ENCODE measurements at places on chromosomes 12 and 14. TPM values are rescaled to one million over a fixed set of nuclear protein-coding genes. Genes with fewer than 3 reads are reported as not detected.

DNA sequence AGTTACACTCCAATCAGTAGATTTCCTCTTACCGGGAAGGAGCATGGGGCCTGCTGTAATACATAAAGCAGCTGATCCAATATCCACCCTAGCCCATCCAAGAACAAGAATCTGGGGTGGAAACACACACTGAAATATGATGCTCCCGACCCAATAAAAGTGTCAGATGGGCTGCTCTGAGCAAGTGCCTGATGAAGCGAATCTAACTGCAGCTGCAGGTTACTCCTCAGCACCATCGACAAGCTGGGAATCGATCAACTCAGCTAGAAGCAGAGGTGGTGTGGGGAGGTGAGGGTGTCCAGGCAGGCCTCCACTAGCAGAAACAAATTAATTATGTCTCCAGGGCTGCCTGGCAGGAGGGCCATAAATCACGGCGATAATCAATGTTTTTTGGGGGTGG lies 64.0 kb upstream of the WSCD2 start:
- no peak overlapping the region for H3K27ac ChIP-seq
- H3K27me3 ChIP-seq, result no peaks in the 10 kb centered on the region
- H3K4me1 ChIP-seq, result no peaks in the 10 kb centered on the region
- no peak for DNase-seq

JKAMP gene
- 30.3 TPM for total RNA-seq

DNA sequence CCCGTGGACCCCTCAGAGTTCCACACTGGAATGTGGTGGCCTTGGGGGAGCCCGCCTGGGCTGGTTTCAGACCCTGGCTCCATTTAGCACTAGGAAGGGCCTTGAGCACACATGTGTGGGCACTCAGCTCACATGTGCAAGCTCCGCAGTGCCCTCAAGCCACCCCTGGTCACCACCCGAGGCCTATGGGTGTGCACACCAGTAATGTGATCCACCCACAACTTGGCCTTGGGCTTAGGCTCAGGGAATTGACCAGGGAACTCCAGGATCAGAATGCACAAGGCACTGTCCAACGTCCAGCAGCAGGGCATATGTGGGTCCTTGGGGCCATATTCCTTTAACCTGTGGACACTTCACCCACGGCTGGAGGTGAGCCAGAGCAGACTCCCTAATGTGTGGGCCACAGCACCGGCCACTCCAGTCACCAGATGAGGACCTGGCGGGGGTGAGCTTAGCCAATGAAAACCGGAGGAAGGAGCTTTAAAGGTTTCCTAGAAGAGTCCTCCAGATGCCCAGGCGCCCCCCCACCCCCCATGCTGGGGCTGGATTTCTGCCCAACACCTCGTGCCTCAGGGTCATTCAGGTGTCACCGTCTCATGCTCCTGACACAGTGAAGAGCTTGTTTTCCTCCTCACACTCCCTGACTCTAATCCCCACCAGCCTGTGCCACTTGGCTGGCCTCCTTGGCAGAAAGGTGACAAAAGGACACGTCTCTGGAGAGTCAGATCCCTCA lies 209.2 kb downstream of the ZFP36L1 start:
- H3K4me3 ChIP-seq, result no peak overlapping the region
- no peak overlapping the region for H3K27ac ChIP-seq
- no peaks in the 10 kb centered on the region for H3K27me3 ChIP-seq
- no peaks in the 10 kb centered on the region for H3K36me3 ChIP-seq
- H3K4me1 ChIP-seq, result no peaks in the 10 kb centered on the region

TBC1D30 gene
- total RNA-seq, result 0.29 TPM

HHIPL1 gene
- total RNA-seq, result not detected

DNA sequence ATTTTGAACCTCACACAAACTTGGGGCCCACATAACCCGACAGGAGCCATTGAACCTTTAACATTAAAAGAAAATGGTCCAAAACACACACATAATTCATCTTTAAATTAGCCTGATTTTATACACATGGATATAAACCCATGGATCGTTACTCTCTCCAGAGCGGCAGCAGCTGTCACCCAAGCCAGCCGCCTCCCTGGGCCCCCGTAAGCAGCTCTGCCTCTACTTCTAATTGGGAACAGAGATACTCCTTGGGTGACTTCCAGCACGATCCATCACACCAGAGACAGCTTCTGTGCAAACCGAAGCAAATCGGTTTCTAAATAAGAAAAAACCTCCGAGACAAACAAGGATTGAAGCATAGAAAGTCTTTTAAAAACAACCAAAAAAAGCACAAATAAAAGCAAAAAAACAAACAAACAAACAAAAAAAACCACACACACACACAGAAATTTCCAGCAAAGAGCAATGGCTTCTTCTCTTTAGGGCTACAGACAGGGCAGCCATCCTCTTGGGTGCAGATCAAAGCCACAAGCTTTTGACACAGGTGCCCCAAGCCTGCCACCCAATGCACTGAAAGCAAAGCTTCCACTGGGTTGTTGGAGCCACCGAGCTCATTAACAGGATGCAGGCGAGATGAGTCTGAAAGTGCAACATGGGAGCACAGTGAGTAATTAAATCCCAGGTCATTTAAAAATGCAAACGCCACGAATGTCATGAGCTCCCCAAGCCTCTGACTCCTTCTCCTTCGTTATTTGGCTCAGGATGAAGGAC lies 156.9 kb downstream of the DPF3 start:
- H3K27ac ChIP-seq, result no peak overlapping the region
- H3K27me3 ChIP-seq, result no peaks in the 10 kb centered on the region
- no peak overlapping the region for H3K4me3 ChIP-seq
- no peaks in the 10 kb centered on the region for H3K36me3 ChIP-seq
- H3K4me1 ChIP-seq, result no peaks in the 10 kb centered on the region

GRCh38 chr14:68094752-68095151 lies 275.2 kb downstream of the RAD51B start:
- no peak for DNase-seq
- H3K4me1 ChIP-seq, result no peaks in the 10 kb centered on the region
- H3K36me3 ChIP-seq, result no peaks in the 10 kb centered on the region

PTCSC3 gene
- total RNA-seq, result not detected

CPSF6 gene
- 108 TPM for total RNA-seq

DNA sequence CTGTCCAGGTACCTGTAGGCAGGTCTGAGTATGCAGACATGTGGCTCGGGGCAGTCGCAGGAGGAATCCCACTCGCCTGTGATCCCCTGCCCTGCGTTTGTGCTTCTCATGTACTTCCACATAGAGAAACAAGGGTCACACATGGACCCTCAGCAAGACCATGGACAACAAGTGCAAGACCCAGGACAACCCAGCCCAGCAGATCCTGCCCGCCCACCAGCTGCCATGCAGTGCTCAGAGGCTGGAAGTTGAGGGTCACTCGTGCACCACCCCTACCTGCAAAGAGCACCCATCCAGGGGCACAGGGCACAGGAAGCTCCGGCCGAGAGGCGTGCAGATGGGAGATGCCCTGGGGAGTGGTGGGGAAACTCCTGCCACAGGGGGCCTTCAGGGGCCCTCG lies 67.5 kb upstream of the C14orf180 start:
- no peak for DNase-seq
- H3K27ac ChIP-seq, result no peak overlapping the region
- H3K36me3 ChIP-seq, result no peaks in the 10 kb centered on the region
- H3K4me3 ChIP-seq, result no peak overlapping the region
- no peaks in the 10 kb centered on the region for H3K27me3 ChIP-seq

- H3K4me1 ChIP-seq, result peaks cover 14% of the 10 kb centered on the region
- DNase-seq, result no peak
- H3K27me3 ChIP-seq, result peaks cover 27% of the 10 kb centered on the region
- H3K36me3 ChIP-seq, result no peaks in the 10 kb centered on the region
Observed at GRCh38 chr12:108131657-108132126, 2.6 kb downstream of the WSCD2 start.

IAPP gene
- total RNA-seq, result not detected

GRCh38 chr12:76881142-76881541 lies 2.3 kb upstream of the CSRP2 start:
- no peak overlapping the region for H3K27ac ChIP-seq
- no peak for DNase-seq
- H3K4me3 ChIP-seq, result no peak overlapping the region
- H3K4me1 ChIP-seq, result peaks cover 15% of the 10 kb centered on the region

KRT71 gene
- not detected for total RNA-seq

- no peak for DNase-seq
- no peak overlapping the region for H3K4me3 ChIP-seq
- H3K36me3 ChIP-seq, result no peaks in the 10 kb centered on the region
- H3K27ac ChIP-seq, result no peak overlapping the region
- no peaks in the 10 kb centered on the region for H3K27me3 ChIP-seq
Observed at GRCh38 chr12:21962236-21962635, 21.0 kb upstream of the ABCC9 start.

DNA sequence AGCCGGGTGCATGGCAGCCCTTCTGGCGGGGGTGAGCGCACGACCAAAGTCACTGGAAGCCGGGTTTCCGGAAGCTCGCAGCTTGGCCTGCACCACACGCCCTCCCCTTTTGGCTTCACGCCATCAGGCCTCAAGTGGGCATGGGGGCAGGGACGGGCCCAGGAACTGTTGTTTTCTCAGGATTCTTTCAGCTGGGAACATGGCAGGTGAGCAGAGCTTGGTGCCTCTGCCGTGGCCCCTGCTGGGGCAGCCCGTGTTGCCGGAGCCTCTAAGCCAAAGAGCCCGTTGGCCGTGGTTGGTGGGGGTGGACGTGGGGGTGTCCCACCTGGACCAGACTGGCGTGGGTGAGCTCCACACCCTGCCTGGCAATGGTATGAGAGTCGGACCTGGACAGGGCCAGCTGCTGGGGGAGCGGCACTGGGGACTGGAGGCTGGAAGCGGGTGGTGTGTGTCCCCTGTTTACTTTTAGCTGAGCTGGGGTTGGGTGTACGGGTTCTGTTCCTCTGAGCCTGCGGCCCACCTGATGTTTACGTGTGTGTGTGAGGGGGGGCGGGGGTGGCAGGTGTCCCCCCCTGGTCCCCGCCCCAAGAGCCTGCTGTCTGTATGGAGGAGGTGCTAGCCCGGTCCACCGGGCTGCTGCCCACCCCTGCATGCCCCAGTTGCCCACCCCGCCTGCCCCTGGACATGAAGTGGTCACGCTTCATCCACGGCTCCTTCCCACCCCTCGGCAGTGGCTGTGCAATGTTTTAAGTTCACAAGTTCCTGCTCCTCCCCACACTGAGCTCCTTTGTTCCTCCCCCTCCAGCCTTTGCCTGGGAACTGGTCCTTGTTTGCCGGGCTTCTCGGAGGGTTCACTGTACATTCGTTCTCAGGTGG lies 28.7 kb upstream of the PLD4 start:
- no peak overlapping the region for H3K4me3 ChIP-seq
- H3K27ac ChIP-seq, result no peak overlapping the region
- DNase-seq, result peak; percentile 18
- no peaks in the 10 kb centered on the region for H3K36me3 ChIP-seq

DNA sequence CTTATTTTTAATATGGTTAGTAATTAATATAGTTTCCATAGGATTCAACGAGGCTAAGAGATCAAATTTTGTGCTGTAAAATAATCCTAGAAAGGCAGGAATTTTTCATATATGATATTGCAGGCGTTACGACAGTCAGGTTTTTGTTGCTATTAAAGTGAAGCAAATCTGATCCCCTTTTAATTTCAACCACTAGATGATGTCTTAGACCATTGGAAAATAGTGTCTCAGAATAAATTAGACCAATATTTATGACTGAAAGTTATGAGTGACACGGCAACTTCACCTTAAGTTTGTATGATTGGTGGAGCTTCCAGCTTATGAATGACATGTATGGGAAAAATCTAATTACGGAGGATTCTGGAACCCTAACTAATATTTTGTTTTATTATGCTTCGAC lies 2.5 kb downstream of the TPH2 start:
- no peaks in the 10 kb centered on the region for H3K4me1 ChIP-seq
- peaks cover 36% of the 10 kb centered on the region for H3K27me3 ChIP-seq
- no peaks in the 10 kb centered on the region for H3K36me3 ChIP-seq
- DNase-seq, result no peak
- no peak overlapping the region for H3K27ac ChIP-seq
- H3K4me3 ChIP-seq, result no peak overlapping the region

GRCh38 chr14:83746336-83746735 lies 1783.6 kb upstream of the FLRT2 start:
- H3K4me3 ChIP-seq, result no peak overlapping the region
- no peak overlapping the region for H3K27ac ChIP-seq
- no peaks in the 10 kb centered on the region for H3K4me1 ChIP-seq

DNA sequence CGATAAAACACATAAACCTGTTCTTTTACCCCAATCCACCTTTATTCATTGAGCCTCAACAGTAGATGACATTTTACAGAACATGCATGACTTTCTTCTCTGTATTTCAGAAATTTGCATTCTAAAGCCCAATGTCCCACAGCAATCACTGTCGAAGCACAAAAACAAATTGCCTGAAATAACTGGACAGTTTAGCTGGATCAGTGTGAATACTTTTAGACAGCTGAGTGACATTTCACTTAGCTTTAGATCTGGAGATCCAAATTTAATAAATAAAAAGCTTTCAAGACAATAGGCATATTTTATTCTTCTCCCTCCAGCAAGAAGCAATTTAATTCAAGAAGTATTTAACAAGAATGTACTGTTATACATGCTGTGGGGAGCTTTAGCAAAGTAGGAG lies 109.1 kb upstream of the FSCB start:
- no peaks in the 10 kb centered on the region for H3K27me3 ChIP-seq
- no peaks in the 10 kb centered on the region for H3K36me3 ChIP-seq
- no peaks in the 10 kb centered on the region for H3K4me1 ChIP-seq
- DNase-seq, result no peak

GRCh38 chr14:63897721-63898163 lies 44.9 kb downstream of the SYNE2 start:
- H3K27me3 ChIP-seq, result no peaks in the 10 kb centered on the region
- no peak overlapping the region for H3K4me3 ChIP-seq
- H3K4me1 ChIP-seq, result peaks cover 9% of the 10 kb centered on the region
- H3K36me3 ChIP-seq, result no peaks in the 10 kb centered on the region
- no peak for DNase-seq

DNA sequence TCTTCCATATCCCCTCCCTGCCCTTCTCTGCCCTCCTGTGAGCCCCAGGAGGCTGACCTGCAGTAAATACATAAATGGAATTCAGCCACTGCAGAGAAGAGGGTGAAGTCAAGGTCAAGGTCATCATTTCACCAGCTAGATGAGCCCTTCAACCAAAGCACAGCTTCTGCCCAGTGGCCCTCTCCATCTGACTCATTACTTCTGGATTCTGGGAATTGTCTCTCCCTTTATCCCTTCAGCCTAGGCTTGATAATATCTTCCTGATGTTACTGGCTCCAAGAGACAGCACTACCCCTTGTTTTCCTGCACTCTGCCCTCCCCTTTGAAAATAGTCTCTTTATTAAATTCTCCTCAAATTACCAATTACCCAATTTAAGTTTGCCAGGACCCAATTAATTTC lies 64.5 kb downstream of the TTC9 start:
- no peaks in the 10 kb centered on the region for H3K36me3 ChIP-seq
- H3K4me3 ChIP-seq, result no peak overlapping the region
- no peaks in the 10 kb centered on the region for H3K27me3 ChIP-seq
- H3K4me1 ChIP-seq, result peaks cover 9% of the 10 kb centered on the region
- H3K27ac ChIP-seq, result no peak overlapping the region

GRCh38 chr12:47867495-47867941 lies 37.3 kb downstream of the VDR start:
- no peaks in the 10 kb centered on the region for H3K36me3 ChIP-seq
- no peak for DNase-seq
- no peaks in the 10 kb centered on the region for H3K27me3 ChIP-seq
- no peak overlapping the region for H3K4me3 ChIP-seq

Measured in B cell (primary cell).